Osteoblast (primary cell): ENCODE measurements at places on chromosomes 13 and 19.
A peak's percentile ranks its signal among the peaks of the same experiment; 100 is the strongest.

DNA sequence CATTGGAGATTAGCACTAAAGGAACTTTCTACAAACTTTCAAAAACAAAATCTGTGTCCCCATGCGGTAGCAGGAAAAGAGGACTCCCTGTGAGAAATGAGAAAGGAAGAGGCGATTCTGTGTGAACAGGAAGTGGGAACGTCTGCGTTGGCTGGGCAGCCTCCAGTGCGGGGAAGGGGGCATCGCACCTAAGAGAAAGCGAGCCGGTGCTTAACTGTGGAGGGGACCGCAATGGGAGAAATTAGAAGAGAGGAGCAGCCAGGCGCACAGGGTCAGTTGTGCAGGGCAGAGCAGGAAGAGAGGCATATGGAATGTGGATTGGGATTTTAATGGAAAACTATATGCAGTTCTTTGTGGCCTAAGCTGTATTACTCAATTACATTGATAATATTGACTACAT lies 77.4 kb upstream of the DOCK9 start:
- peaks cover 6% of the 10 kb centered on the region for H3K4me1 ChIP-seq
- H3K27me3 ChIP-seq, result no peaks in the 10 kb centered on the region
- DNase-seq, result no peak
- H3K4me3 ChIP-seq, result no peak overlapping the region
- no peaks in the 10 kb centered on the region for H3K36me3 ChIP-seq

- peaks cover 84% of the 10 kb centered on the region for H3K4me1 ChIP-seq
- peak overlapping the region; percentile 96 for H3K27ac ChIP-seq
- H3K4me3 ChIP-seq, result no peak overlapping the region
- H3K36me3 ChIP-seq, result peaks cover 4% of the 10 kb centered on the region
- DNase-seq, result no peak
- no peaks in the 10 kb centered on the region for H3K27me3 ChIP-seq
Measured at GRCh38 chr19:13057147-13057572, 45.5 kb downstream of the LYL1 start.

- H3K4me1 ChIP-seq, result no peaks in the 10 kb centered on the region
- no peak overlapping the region for H3K27ac ChIP-seq
- no peak for DNase-seq
- H3K27me3 ChIP-seq, result no peaks in the 10 kb centered on the region
Measured at GRCh38 chr19:32196690-32197420, 148.6 kb upstream of the ZNF507 start.

DNA sequence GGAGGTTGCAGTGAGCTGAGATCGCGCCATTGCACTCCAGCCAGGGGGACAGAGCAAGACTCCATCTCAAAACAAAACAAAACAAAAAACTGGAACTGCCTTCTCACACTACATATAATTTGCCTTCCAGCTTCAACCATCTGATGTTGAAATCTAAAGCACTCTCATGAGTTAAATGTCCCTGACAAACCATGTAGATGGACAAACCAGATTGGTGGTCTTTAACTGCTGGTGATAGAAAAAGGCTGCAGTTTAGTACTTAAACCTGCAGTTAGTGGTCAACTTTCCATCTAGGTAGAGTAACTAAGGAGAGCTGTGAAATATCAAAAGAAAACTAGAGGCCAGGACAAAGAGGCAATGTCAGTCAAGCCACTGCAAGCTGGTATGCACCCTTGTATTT lies 5.8 kb upstream of the C19orf84 start:
- no peak overlapping the region for H3K4me3 ChIP-seq
- H3K27ac ChIP-seq, result no peak overlapping the region
- no peaks in the 10 kb centered on the region for H3K27me3 ChIP-seq

- no peak overlapping the region for H3K4me3 ChIP-seq
- no peaks in the 10 kb centered on the region for H3K4me1 ChIP-seq
- H3K27ac ChIP-seq, result no peak overlapping the region
- DNase-seq, result no peak
- H3K36me3 ChIP-seq, result no peaks in the 10 kb centered on the region
Measured at GRCh38 chr13:108200781-108201398, 14.4 kb downstream of the LIG4 start.

DNA sequence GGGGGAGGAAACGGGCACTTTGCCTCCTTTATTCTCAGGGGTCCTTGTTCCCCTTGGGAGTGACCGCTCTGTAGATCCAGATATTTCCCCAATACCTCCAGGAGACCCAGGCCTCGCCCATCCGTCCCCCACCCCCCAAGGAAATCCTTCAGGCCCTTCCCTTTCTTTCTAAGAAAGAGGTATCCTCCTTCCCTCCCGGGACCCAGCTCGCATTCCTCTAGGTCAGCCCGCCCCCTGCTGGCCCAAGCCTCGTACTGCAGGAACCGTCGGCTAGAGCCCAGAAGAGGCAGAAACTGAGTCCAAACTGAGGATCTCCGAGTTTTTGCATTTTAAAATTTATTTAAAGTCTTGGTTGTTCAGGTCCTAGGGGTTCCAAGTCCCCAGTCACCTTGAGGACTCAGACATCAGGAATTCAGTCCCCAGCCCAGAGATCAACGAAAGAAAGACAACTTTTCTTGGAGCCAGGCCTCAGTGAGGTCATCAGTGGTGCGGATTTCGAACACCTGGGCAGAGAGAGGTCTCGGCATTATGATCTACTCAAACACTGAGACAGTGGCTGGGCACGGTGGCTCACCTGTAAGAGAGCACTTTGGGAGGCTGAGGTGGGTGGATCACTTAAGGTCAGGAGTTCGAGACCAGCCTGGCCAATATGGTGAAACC lies 7.5 kb upstream of the LRFN1 start:
- H3K4me3 ChIP-seq, result no peak overlapping the region
- DNase-seq, result peak; percentile 96
- no peaks in the 10 kb centered on the region for H3K27me3 ChIP-seq
- H3K4me1 ChIP-seq, result no peaks in the 10 kb centered on the region
- no peaks in the 10 kb centered on the region for H3K36me3 ChIP-seq
- H3K27ac ChIP-seq, result no peak overlapping the region

GRCh38 chr13:94549232-94550061 lies 46.5 kb downstream of the TGDS start:
- peak overlapping the region; percentile 90 for H3K27ac ChIP-seq
- H3K27me3 ChIP-seq, result no peaks in the 10 kb centered on the region
- DNase-seq, result peak; percentile 97
- H3K36me3 ChIP-seq, result no peaks in the 10 kb centered on the region

- H3K36me3 ChIP-seq, result peaks cover 8% of the 10 kb centered on the region
- no peak overlapping the region for H3K27ac ChIP-seq
- no peaks in the 10 kb centered on the region for H3K27me3 ChIP-seq
- H3K4me1 ChIP-seq, result no peaks in the 10 kb centered on the region
Measured at GRCh38 chr19:12194827-12195731, 32.2 kb downstream of the ZNF136 start.

DNA sequence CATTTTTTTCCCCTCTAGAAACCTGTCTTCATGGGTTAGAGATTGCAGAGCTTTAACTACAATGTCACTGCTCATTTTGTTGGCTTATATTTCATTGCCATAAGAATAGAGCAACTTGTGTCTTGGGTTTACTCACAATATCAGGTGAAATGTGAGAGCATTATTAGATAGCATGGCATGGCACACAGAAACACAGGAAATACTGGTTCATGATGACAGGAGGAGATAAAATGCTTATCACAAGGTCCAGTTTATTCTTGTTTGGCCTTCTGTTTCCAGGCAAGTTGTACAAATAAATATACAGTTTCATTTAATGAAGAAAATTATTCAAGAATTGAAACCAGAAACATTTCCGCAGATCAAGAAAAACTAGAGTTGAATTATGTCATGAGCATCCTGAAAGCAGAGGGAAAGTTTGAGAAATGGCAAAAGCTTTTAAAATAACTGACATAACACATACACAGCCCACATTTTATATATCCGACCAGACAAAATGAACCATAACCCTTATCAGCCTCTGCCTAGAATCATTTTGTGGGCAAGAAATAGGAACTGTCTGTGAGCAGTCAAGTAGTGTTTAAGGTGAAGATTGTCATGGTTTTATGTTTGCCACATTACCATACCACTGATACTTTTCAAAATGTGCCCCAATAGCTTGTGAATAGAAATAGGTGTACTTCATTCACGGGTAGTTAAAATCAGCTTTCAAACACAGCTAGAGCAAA lies 297.9 kb upstream of the ARGLU1 start:
- H3K36me3 ChIP-seq, result no peaks in the 10 kb centered on the region
- H3K4me3 ChIP-seq, result no peak overlapping the region
- H3K4me1 ChIP-seq, result no peaks in the 10 kb centered on the region
- H3K27me3 ChIP-seq, result no peaks in the 10 kb centered on the region
- H3K27ac ChIP-seq, result no peak overlapping the region
- no peak for DNase-seq

DNA sequence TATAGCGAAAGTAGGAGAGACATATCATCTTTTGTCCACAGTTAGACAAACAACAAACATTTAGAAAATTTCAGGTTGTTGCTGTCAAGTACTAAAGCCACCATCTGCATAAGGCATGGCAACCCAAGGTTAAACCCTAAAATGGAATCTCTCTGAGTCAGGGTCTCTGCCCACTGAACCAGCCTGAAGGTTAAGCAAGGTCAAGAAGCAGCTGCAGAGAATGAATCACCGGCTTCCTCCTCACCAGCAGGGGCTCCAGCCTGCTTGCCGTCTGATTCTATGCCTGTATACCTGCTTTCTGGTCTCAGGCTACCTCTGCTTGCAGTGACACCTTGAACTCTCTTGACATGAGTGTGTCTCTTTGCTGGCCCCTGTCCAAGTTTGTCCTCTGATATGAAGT lies 726.2 kb upstream of the SGCG start:
- H3K36me3 ChIP-seq, result no peaks in the 10 kb centered on the region
- no peaks in the 10 kb centered on the region for H3K4me1 ChIP-seq
- H3K4me3 ChIP-seq, result no peak overlapping the region
- no peak for DNase-seq

- peaks cover 4% of the 10 kb centered on the region for H3K4me1 ChIP-seq
- no peak overlapping the region for H3K27ac ChIP-seq
- no peaks in the 10 kb centered on the region for H3K27me3 ChIP-seq
- H3K36me3 ChIP-seq, result peaks cover 28% of the 10 kb centered on the region
Measured at GRCh38 chr13:51740698-51741097, 63.3 kb downstream of the DHRS12 start.

DNA sequence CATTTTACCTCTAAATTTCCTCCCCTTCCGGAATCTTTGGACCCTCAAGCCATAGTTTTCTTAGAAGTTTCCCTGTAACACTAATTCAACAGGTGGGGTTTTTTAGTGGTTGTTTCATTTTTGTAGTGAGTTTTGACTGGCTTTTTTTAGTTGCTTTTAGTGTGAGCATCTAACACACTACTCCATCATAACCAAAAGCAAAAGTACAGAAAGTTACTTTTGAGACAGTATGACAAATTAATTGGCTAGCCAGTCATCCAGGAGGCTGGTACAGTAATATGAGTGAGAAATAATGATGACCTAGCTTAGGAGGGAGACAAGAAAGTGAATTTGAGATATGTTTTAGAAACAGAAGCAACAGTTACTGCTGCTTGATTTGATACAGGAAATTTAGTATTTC lies 71.5 kb downstream of the DNAJC15 start:
- no peak overlapping the region for H3K4me3 ChIP-seq
- H3K27me3 ChIP-seq, result no peaks in the 10 kb centered on the region
- no peak for DNase-seq
- no peak overlapping the region for H3K27ac ChIP-seq

- no peaks in the 10 kb centered on the region for H3K27me3 ChIP-seq
- H3K4me1 ChIP-seq, result peaks cover 1% of the 10 kb centered on the region
- no peak for DNase-seq
- no peak overlapping the region for H3K27ac ChIP-seq
- peaks cover 67% of the 10 kb centered on the region for H3K36me3 ChIP-seq
Measured at GRCh38 chr13:24454056-24454455, 58.5 kb downstream of the PARP4 start.
